T-cell (primary cell): ENCODE measurements at places on chromosomes 5 and 9. TPM values are rescaled to one million over a fixed set of nuclear protein-coding genes. Genes with fewer than 3 reads are reported as not detected.

The NTNG2 gene
- 14.1 TPM for total RNA-seq

GRCh38 chr9:36137392-36138004, 965 bp downstream of the GLIPR2 start:
- no peak for DNase-seq

The CPEB4 gene
- 14.1 TPM for total RNA-seq

GRCh38 chr9:111891910-111892499, 4.6 kb upstream of the UGCG start:
- no peak for DNase-seq

DNA sequence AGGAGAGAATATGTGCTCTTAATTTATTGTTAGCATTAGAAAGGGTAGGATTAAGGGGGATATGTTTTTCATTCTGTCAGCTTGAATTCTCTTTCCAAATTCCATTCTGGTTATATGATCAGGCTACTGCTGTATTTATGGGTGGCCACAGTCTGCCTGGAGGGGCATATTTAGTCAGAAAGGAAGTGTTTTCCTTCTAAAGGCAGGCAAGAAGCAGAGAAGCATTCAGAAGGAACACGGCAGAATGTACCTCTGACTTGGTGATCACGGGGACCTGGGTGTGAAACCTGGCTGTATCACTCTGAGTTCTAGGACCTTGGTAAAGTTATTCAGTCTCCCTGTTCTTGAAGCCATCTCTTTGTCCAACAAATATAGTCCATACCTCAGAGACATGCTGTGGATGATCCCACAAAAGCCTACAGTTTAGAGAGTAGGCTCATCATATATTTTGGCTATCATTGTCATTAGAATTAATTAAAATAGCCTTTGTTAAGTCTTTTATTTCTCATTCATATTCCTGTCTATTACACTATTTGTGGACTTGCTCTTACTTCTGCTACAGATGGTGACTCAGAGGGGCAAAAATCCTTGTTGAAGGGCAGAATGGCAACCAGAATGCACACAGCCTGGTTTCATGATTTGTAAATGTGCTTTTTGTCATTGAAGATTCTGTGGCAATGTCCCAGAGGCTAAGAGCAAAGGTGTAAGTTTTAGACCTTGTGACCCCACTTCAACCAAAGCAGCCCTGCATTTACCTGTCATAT, 2.7 kb downstream of the TNC start:
- no peak for DNase-seq

DNA sequence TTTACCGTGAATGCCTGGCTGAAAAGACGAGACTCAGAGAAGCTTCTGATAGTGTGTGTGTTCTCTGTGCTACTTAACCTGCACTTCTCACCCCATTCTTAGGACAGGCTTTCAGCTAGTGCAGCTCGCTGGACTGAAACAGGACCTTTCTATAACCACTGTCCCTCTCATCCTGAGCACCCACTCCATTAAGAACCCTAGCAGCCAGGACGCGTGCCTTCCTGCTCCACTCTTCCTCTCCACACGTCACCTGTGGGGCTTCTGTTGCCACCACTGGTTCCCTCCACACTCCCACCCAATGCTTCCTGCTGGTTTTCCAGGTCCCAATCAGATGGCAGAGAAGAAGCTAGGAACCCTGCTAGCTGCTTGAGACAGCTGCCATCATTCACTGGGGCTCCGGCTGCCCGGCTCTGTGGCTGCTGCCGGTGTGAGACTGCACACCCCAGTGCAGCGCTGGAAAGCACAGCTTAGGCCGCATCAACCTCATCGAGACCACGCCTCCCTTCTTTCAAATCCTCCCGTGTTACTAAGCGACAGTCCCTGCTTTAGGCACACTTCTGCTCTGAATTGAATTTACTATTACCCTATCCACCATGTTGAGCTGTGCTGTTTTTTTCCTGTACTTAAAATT, 44.0 kb downstream of the RNF130 start:
- no peak for DNase-seq

DNA sequence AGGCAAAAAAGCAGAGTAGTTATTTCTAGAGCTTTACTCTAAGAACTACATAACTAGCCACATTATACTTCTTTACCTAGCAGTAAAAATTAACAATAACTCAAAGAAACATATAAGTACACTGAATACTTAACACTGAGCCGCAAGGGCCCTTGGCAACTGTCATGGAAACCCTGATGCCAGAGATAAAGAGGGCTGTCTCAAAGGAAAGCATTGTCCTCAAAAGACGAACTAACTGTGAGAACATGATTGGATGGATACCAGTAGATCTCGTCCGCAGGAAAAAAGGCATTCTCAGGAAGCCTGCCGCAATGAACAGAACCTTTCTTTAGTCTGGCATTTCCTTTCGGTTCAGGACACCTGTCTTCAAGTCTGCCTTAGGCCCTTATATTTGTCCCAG, 379.0 kb upstream of the SLC30A5 start:
- no peak for DNase-seq

The NR6A1 gene
- not detected for total RNA-seq

- DNase-seq, result no peak
These were observed 21.0 kb downstream of the C1QTNF2 start for GRCh38 chr5:160349249-160349934.

The SLC6A19 gene
- 0.06 TPM for total RNA-seq
